ENCODE measurements at places on chromosomes 12 and 14.

- DNase-seq, result no peak
Observed at GRCh38 chr12:22657538-22657937, 32.6 kb downstream of the ETNK1 start.

- no peak for DNase-seq
Observed at GRCh38 chr12:26732005-26732908, 100.7 kb downstream of the ITPR2 start.

DNA sequence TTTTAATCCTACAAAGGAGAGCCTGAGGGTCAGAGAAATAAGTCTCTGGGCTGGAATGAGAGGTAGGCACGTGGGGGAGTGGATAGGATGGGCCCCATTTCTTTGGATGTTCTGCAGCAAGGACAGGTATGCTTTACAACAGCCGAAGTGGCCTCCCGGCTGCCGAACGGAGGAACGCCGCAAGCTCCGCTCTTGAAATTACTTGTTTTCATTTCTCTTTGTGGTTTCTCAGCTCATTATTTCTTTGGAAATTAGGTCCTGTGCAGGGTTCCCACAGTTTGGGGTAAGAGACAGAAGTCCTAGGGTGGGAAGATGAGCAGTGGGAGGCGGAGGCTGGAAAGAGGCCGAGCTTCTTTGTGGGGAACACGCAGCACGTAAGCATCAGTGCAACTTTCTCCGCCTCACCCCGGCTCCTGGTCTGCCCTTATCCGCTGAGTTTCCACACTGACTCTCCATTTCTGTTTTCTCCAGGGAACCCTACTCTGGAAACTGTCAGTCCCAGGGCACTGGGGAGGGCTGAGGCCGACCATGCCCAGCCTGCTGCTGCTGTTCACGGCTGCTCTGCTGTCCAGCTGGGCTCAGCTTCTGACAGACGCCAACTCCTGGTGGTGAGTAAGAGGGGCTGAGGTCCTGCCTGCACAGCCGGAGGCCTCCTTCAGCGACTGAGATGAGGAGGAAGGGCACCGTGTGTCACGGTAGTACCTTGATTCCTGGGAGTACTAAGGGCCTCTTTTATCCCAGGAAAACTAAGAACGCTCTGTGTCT is 2.0 kb downstream of the WNT5B start:
- no peak for DNase-seq

DNA sequence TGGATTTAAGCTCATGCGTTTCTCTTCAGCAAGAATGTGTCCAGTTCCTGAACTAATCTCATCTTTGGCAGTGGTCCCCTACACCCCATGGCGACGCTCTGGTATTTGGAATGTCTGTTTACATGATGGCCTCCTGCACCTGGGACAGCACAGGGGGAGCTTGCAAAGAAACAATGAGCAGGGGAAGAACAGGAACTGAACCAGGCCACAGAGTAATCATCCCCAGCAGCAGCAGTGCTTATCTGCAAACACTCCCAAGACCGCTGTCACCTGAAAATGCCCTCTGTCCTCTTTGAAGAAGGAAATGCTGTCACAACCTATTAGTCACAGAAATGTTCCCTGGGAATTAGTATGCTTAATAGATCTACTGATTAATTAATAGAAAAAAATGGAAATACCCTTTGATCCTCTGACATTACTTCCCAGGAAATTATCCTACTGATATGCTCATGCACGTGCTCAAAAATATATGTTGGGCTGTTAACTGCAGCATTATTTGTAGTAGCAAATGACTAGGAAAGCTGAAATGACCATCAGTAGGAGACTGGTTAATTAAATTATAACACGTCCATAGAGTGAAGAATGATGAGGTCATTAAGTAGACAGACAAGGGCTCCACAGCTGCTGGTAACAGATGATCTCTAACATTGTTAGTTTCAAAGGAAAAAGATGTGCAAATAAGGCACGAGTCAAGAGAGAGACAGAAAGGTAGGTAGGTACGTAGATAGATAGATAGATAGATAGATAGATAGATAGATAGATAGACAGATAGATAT is 279.3 kb upstream of the FLRT2 start:
- no peak for DNase-seq

- no peak for DNase-seq
Observed at GRCh38 chr12:132160016-132160415, 15.8 kb downstream of the NOC4L start.

- no peak for DNase-seq
Observed at GRCh38 chr12:111181143-111181726, 187.7 kb downstream of the PHETA1 start.

GRCh38 chr12:57066245-57066644 is 12.3 kb downstream of the NEMP1 start:
- DNase-seq, result no peak

DNA sequence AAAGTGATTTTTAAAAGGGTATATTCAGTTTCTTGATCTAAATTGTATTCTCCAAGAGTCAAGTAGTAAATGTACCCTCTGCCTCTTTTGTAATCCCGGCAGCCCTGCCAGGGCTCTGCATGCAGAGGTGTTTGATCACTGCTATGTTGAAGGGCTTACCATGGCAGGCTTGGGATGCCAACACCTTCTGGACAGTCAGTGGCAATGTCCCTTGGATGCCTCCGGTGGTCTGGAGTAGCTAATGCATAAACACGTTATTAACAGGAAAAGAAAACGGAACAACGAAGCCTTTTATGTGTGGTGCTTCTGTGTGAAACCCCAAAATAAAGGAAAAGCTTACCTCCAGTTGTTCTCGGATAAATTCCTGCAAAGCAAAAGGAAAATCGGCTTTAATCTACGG is 19.9 kb downstream of the EIF2B2 start:
- no peak for DNase-seq
